BJ (cell line): ENCODE measurements at places on chromosomes 2 and 18.

DNA sequence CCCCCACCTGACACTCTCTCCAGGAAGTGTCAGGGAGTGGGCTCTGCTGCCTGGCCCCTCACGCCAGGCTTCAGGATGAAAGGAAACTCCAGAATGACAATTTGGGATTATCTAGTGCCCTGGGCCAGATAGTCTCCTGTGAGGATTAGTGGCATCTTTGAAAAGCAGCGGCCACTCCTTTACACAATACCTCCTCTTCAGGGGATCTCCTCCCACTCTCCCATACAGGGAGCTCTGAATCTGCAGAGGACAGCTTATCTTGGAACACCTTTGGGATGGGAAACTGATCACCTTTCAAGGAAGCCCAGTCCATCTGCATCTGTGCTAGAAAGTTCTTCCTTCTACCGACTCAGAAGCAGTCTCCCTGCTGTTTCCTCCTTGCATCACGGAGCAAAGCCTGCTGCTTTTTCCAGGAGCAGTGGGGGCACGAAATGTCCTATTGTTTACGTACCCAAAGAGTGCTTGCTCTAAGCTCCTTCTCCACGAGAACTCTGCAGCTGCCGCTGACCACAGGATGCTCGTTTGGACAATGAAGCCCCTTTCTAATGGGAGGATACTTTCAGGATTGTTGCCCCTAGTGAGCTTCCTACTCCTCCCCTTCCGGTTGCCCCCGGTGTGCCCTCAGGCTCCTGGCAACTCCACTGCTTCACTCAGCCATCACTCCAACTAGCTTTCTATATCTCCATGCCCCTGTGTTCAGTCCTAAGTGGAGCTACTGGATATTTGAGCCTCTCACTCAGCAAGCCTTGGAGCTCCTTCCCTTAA is 31.5 kb downstream of the SIX3 start:
- DNase-seq = no peak

- DNase-seq = no peak
Observed at GRCh38 chr2:101766337-101766736, 68.8 kb downstream of the MAP4K4 start.

DNA sequence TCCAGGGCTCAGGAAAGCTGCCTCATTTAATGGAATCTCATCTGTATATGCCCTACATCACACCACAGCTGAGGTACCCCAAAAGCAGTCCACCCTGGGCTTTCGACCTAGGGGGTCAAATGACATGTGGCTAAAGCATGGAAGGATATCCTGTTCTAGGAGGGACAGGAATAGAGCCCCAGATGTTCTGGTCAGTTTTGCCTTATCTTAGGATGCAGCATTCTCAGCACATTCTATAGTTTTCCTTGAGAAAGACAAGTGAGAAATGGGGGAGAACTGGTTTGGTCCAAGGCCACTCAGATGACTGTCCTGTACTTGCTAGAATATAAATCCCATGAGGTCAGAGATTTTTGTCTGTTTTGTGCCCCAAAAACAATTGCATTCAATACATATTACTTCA is 688.0 kb upstream of the ZEB2 start:
- no peak for DNase-seq

GRCh38 chr2:123746006-123746405 is 279.1 kb upstream of the CNTNAP5 start:
- no peak for DNase-seq

GRCh38 chr2:20191714-20192569 is 33.0 kb downstream of the SDC1 start:
- DNase-seq = no peak

DNA sequence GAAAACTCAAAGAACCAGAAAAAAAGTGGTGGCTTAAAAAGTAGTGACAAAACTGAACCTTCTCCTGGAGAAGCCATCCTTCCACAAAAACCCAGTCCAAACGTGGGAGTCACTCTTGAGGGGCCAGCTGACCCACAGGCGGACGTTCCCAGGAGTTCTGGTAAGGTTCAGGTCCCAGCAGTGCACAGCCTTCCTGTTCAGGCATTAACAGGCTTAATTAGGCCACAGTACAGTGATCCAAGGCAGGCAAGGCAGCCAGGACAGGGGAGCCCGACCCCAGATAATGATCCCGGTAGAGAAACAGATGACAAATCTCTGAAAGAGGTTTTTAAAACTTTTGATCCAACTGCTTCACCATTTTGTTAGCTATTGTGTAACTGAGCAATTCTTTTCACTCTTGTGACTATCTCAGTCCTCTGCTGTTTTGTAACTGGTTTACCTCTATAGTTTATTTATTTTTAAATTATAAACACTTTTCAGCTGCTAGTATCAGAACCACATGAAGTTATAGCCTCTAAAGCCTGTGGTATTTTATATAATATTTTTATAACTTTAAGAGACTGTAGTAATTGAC is 56.8 kb downstream of the ZC3H6 start:
- DNase-seq = no peak

- DNase-seq = no peak
Observed at GRCh38 chr2:240135706-240136012, 446 bp downstream of the COPS9 start.

DNA sequence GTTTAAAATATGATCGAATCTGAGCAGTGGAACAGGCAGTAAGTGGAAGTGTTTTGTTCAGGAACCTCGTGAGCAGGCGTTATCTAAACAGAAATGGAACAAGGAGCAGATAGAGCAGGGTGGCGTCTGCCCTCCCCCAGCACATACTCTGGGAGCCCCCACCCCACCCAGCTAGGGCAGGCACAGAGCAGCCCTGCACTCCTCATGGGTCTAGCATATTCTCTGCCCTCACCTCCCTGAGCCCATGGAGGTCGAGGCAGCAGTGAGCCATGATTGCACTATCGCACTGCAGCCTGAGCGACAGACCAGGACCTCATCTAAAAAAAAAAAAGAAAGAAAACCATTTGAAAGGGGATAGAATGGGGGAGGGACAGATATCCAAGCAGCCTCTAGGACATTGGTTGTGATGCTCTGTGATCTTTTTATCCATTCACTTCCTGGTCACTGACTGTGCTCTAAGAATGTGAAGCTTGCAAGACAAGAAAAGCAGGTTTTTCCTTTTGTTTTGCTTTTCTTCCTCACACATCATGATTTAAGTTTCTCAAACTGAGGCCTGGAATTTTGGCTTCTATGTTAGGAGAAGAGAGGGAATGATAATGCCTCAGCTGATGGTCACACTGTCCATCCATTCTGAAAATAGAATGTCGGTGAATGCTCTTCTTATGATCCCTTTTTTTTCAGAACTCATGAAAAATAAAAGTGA is 3.1 kb downstream of the MLPH start:
- DNase-seq = no peak

GRCh38 chr18:75250471-75250821 is 39.8 kb downstream of the TSHZ1 start:
- no peak for DNase-seq

DNA sequence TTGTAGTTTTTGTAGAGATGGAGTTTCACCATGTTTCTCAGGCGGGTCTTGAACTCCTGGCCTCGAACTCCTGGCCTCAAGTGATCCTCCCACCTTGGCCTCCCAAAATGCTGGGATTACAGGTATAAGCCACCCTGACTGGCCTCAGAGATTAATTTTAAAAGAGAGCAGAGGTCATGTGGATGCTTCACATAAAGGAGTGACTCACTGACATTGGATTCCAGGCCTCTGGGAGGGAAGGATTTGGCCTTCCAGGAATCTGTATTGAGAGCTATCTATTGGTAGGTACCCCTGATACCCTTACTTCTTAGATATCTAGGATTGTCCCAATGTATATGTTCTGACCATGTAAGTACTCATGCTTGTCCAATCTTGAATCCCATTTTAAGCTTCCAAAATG is 138.4 kb downstream of the FAM161A start:
- no peak for DNase-seq

GRCh38 chr2:65724752-65725151 is 292.4 kb upstream of the SPRED2 start:
- DNase-seq = no peak

GRCh38 chr2:39124746-39125057 is 3.9 kb upstream of the SOS1 start:
- DNase-seq = no peak

GRCh38 chr2:166610180-166610912 is 116.3 kb upstream of the SCN7A start:
- no peak for DNase-seq

DNA sequence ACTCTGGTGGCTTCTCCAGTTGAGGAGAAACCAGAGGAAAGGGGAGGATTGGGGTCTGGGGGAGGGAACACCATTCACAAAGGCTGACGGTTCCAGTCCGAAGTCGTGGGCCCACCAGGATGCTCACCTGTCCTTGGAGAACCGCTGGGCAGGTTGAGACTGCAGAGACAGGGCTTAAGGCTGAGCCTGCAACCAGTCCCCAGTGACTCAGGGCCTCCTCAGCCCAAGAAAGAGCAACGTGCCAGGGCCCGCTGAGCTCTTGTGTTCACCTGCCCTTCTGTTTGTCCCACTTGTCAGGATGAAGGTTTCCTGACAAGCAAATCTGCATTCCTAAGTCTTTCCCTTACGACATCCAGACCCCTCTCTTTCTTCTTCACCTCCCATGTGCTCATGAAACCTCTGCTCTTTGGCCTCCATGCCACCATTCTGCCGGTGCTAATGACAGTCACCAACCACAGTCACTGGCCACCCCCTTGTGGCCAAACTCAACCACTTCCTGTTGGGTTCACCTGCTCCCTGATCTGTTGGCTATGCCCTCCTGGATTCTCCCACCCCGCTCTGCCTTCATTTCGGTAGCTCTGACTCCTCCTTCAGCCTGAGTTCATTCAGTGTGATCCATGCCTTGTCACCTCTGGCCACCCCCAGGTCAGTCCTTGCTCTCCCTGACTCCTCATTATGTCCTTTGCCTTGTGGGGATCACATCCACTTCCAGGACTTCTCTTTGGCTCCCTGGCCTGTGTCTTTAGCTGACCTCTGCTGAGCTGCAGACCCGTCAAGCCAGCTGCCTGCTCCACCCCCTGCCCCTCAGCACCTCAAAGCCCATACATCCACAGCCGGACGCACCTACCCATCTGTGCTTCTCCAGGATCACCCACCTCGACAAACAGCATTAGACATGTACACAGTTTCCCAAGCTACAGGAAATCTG is 17.6 kb downstream of the EMX1 start:
- no peak for DNase-seq

- no peak for DNase-seq
Observed at GRCh38 chr2:41970988-41971660, 76.7 kb upstream of the PKDCC start.

DNA sequence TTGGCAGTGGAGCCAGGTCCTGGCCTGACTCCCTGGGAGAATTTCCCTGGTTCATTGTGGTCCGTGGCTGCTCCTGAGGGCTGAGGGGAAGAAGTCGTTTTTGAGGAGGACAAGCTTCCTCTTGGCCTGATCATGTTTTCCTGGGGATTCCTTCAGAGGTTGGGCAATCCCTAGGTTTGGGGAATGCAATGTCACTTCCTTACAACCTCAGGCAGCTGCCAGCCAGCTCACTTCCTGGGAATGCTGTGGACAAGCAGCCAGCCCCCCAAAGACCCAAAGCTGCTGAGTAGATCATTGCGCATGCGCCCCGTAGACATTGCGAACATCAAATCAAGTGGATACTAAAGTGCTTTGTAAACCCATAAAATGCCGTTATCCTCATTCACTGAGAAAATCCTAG is 7.7 kb upstream of the DNMT3A start:
- no peak for DNase-seq

GRCh38 chr18:32530947-32531651 is 60.4 kb upstream of the GAREM1 start:
- DNase-seq = no peak

GRCh38 chr2:116580209-116580608 is 1234.3 kb upstream of the DDX18 start:
- no peak for DNase-seq

- DNase-seq = no peak
Observed at GRCh38 chr2:104547221-104547620, 306.7 kb upstream of the POU3F3 start.

DNA sequence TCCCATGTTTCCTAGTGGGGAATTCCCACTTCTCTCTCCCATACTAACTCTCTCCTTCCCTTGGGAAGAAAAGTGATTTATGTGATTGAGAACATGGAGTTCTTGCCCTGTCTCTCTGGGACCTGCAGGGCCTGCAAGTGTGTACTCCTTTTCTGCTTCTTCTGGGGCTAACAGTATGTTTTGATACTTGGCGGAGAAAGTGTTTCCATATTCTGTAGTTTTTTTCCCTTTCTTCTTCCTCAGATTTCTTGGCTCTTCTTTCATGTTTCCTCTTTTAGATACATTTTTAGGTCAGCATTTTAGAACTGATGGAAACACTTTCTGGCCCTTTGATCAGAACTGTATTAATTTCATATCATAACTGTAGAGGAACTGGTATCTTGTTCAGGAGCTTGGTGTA is 352.2 kb downstream of the DLGAP1 start:
- DNase-seq = no peak

DNA sequence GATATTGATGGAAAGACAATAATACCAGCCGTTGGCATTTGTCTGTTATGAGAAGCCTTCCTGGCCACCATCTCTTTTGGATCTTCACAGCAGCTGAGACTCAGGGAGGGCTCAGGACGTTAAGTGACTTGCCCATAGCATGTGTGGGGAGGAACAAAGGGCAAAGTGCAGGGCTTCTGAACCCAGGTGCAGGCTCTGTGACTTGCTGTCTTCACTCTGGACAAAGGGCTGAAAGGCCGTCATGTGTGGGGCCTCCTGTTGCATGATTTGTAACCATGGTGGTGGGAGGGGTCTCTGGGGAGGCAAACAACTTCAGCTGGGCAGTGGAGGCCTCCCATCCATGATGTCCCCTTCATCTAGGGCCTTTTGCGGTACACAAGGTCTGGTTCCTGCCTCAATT is 65.5 kb upstream of the SIX2 start:
- DNase-seq = no peak

DNA sequence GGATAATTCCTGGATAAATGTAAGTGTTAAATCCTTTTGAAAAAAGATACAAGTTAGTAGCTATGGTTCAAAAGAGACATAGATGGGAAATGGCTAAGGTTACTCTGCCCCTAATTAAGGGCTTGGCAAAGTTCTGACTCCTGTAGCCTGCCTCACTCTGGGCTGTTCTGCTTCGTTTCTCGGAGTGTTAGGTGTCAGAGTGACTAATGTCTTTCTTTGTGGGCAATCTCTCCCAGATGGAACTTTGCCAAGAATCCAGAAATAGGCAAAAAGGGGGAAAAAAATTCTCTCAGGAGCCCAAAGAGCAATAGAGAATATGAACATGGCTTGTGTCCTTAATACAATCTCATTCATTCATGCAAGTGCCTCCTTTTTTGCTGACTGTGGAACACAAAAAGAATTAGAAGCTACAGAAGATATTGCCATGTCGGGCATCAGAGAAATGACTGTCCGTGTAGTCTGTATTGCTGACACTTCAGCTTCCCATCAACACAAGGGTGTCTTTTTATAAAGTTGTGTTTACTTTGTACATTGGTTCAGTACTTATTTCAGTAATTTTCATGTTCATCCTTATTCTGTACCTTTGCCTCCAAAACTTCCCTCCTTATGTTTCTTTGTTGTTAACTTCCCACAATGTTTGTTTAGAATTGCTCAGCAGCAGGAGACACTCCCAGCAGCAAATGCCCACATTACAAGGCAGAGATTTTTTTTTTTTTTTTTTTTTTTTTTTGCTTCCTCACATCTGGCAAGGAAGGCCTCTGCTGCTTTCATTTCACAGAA is 134.0 kb downstream of the FTCDNL1 start:
- DNase-seq = no peak
